ENCODE measurements at places on chromosomes 12 and 14.
A peak's percentile ranks its signal among the peaks of the same experiment; 100 is the strongest.

GRCh38 chr12:12010277-12011039 is 60.3 kb upstream of the BCL2L14 start:
- DNase-seq, result peak; percentile 24

DNA sequence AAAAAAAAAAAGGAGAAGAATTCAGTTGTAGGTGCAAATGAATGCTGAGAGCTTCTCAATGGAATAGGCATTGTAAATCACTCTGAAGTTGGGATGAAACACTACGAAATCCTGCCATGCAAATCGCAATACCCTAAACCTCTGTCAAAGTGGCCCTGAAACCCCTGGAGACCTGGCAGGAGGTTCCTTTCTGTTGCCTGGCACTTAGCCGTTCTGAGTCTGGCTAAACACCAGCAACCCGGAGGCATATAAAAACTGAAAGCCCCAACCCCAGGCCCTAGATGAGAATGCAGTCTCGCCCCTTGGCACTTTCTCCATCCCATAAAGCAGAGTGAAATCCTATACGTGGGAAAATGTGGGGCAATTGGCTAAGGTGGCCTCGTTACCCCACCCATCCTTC is 151.5 kb upstream of the PARP11 start:
- DNase-seq, result no peak

GRCh38 chr12:83261998-83262397 is 575.3 kb downstream of the TMTC2 start:
- no peak for DNase-seq

- DNase-seq, result peak; percentile 70
Observed at GRCh38 chr14:106417224-106418049, 891.1 kb downstream of the TMEM121 start.

DNA sequence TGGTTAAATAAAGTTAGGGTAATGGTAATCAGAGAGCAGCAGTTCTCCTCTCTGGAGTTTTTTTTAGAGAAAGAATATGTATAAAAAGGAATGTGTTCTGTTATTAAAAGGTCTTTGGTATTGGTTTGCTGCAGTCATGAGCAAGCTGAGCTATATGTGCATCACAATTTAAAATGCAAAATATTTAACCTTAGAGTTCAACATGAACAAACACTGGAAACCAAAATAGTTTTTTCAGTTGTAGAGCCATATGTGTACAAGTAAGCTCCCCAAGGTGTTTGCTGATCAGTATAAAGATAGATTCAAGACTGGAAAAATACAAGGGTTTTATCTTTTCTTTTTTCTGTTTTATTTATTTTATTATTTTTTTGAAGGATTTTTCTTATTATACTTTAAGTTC is 245.0 kb downstream of the NUBPL start:
- DNase-seq, result no peak

DNA sequence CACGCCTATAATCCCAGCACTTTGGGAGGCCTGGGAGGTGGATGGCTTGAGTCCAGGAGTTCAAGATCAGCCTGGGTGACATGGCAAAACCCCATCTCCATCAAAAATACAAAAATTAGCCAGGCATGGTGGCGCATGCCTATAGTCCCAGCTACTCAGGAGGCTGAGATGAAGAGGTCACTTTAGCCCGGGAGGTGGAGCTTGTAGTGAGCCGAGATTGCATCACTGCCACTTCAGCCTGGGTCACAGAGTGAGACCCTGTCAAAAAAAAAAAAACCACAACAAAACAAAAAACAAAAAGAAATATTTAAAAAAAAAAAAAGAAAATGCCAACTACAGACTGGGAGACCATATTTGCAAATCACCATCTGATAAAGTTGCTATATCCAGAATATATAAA is 17.5 kb downstream of the WDR89 start:
- DNase-seq, result no peak

DNA sequence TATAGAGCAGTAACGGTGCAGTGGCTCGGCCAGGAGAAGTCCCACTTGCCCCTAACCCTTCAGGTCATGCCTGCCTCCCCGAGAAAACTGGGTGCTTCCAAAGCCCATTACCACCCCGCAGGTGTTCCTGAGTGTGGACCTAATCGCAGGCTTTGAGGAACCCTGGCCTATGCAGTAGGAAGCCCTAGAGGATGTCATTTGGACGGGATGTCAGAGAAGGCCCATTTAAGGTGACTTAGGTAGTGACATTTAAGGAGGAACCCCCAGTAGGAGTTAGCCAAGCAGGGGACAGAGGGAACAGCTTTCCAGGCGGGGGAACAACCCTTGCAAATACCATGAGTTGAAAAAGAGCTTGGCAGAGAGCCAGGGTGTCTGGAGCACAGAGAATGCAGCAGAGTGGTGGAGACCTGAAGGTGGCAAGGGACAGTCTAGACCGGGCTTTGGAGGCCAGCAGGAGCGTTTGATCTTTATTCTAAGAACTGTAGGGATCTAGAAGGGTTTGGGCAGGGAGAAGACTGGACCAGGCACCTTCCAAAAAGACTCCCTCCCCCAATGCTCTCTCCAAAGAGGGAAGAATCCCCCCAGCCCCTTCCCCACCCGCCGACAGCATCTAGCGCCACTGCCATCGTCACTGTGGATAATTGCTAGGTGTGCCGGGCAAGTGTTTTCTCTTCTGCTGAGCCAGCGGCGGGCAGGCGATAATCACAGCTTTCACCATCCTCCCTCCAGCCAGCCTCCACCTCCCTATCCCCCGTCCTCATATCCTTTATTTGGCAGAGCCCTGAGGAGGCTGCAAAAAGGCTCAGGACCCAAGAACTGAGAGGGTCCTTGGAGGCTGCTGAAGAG is 33.3 kb upstream of the BEGAIN start:
- no peak for DNase-seq

Measured in activated gamma-delta T cell treated with Interleukin-2 at 50 U/mL for 16 hours (primary cell).